ENCODE measurements at places on chromosomes 16 and 17.

GRCh38 chr16:69465083-69465721 is 40.8 kb downstream of the CYB5B start:
- peak; percentile 13 for DNase-seq

DNA sequence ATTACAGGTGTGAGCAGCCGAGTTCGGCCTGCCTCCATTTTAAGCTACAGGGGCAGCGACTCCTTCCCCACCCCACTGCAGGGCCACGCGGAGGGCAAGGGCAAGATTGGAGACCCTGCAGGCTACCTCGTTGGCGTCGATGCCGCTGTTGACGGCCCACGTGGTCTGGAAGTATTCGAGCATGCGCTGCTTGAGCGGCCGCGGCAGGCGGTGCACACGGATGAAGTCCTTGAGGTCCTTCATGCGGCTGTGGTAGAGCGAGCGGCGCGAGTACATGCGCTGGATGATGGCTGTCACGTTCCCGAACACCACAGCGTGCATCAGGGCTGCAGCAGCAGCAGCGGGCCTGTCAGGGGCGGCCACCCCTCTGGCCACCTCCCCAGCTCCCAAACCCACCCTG is 11.6 kb downstream of the KCNH4 start:
- DNase-seq = no peak

- DNase-seq = no peak
These were observed 10.9 kb downstream of the DYNC1LI2 start for GRCh38 chr16:66740533-66740932.

GRCh38 chr16:65598621-65599020 is 476.8 kb upstream of the CDH11 start:
- DNase-seq = no peak

GRCh38 chr16:51996516-51996915 is 550.4 kb downstream of the TOX3 start:
- no peak for DNase-seq

- no peak for DNase-seq
These were observed 72.5 kb upstream of the BCAR1 start for GRCh38 chr16:75323933-75324332.

DNA sequence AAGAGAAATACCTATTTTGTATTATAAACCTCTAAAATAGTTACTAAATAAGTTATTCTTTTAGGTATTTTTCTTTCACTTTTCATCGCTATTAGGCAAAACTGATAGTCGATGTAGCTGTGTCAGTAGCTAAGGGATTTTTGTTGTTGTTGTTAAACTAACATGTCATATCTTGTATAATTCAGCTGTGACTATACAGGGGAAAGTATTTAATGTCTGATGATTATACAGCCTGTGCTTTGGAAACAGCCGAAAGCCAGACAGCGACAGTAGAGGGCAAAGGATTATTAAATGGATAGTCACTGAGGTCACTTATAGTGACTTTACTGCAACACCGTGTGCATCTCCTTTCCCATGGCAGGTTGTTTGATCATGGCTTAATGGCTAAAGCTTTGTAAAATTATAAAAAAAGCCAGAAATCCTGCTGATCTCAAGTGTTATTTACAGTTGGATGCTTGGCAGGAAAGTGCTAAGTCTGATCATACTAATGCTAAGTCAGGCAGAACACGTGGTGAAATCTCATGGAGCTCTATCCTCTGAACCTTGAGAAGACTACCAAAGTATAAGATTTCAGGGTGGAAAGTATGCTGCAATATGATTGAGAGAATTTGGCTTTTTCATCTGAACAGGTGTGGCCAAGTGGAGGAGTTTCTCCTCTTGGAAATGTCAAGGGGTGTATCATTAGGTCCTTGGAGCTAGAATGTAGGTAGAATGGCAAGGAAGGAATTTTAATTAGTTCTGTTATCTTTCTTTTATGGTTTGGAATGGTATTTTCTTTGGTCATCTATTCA is 88.4 kb downstream of the FTO start:
- DNase-seq = no peak

- no peak for DNase-seq
These were observed 17.0 kb upstream of the TMEM132E start for GRCh38 chr17:34562387-34562786.

GRCh38 chr17:64357191-64357981 is 33.3 kb downstream of the PECAM1 start:
- DNase-seq = no peak

DNA sequence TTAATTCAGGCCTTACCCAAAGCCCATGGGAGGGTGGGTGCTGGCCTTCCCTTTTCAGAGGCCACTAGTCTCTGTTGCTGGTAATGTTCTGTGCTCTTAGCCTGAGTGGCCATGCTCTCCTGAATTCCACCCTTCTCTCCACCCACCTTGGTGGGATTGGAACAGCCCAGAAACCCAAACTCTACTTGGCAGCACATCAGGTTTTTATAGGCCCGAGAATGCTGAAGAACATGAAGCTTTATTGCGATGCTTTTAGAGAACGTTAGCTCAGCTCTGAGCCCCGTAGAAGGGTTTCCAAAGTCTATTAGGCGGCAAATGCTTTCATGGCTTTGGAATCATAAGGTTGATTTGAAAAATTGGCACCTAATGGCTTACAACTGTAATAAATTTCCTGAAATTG is 209.3 kb downstream of the MSI2 start:
- DNase-seq = no peak

- no peak for DNase-seq
These were observed 31.4 kb downstream of the CCR7 start for GRCh38 chr17:40533896-40534295.

GRCh38 chr16:79482011-79482410 is 118.5 kb downstream of the MAF start:
- DNase-seq = no peak

GRCh38 chr16:64925166-64925565 is 196.7 kb downstream of the CDH11 start:
- DNase-seq = no peak

DNA sequence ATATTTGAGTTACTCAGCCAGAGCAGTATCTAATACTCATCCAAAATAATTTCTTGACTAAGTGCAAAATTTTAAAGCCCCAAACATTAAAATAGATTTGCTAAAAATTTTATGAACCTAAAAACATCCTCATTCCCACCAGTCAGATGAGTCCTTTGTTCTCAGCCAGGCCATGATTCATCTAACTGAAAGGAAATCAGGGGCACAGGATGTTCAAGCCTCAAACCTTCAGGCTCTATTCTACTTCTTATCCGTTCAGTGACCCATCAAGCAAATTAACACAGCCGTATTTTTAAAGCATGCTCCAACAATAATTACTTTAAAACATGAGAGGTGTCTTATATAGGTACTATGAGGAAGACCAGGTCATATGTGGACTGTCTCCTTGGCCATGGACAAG is 176.5 kb upstream of the MON1B start:
- DNase-seq = no peak
